Activated CD4-positive, alpha-beta memory T cell treated with anti-CD3 and anti-CD28 coated beads, Interleukin-2, amount 10 ng/mL, durations not matched to agents 7 days and 5 days (primary cell): ENCODE measurements at places on chromosomes 5 and 9. TPM values are rescaled to one million over a fixed set of nuclear protein-coding genes. Genes with fewer than 3 reads are reported as not detected.
A peak's percentile ranks its signal among the peaks of the same experiment; 100 is the strongest.

Gene SPATA31A3
- not detected for total RNA-seq

Gene NOP16
- 24.7 TPM for total RNA-seq

Gene ADAMTS2
- not detected for total RNA-seq

Gene AIF1L
- 0.30 TPM for total RNA-seq

DNA sequence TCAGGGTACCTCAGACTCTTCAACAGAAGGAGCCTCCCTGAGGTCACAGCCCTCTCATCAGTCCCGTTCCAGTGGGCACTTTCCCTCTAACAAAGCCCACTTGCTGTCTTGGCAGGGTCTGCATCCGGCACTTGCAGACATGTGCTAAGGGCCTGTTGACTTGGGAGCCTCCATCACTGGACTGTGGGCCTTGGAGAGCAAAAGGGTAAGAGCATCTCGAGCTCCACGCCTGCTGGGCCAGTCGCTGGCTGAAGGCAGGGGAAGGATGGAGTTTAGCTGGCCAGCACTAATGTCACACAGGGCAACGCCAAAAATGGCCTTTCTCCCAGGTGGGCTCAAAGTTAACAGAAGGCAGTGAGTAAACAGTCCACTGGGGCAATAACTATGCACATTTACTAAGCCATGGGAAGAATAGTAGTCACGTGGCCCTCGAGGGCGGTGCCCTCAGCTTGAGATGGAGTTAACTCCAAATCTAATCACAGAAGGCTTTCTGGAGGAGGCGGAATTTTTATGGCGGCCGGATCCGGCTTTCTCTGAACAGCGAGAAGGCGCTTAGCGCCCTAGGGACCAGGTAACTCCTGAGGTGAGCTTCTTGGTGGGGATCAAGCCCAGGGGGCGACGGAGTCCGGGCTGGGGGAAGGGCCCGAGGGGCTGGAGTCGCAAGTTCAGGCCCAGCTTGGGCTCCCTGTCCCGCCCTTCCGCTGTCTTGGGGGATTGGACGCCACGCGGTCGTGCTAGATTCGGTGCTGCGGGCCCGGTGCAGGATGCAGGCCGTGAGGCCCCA, 2.0 kb upstream of the NSD1 start:
- peak overlapping the region; percentile 3 for H3K27ac ChIP-seq
- DNase-seq = no peak
- no peak overlapping the region for H3K4me3 ChIP-seq
- H3K36me3 ChIP-seq = peaks cover 18% of the 10 kb centered on the region
- H3K4me1 ChIP-seq = peaks cover 45% of the 10 kb centered on the region

GRCh38 chr5:142686210-142686734, 382 bp upstream of the FGF1 start:
- no peaks in the 10 kb centered on the region for H3K36me3 ChIP-seq
- no peaks in the 10 kb centered on the region for H3K4me1 ChIP-seq
- DNase-seq = no peak
- no peak overlapping the region for H3K4me3 ChIP-seq
- peaks cover 3% of the 10 kb centered on the region for H3K27me3 ChIP-seq
